PC-3 (cell line): ENCODE measurements at places on chromosomes 1 and 21. TPM values are rescaled to one million over a fixed set of nuclear protein-coding genes. Genes with fewer than 3 reads are reported as not detected.

GRCh38 chr1:25707280-25708016 lies 90.9 kb downstream of the MAN1C1 start:
- peak; percentile 57 for DNase-seq

GRCh38 chr1:91673613-91674012 lies 173.0 kb downstream of the CDC7 start:
- no peak for DNase-seq

AVPR1B gene
- 0.22 TPM in 1 of 2 replicates, not detected in the other for total RNA-seq

ROR1 gene
- total RNA-seq, result 16.5 and 22.6 TPM in 2 replicates

- DNase-seq, result no peak
These were observed 15.9 kb upstream of the PADI1 start for GRCh38 chr1:17188889-17189631.

TMEM82 gene
- total RNA-seq, result not detected in 2 replicates

- DNase-seq, result no peak
These were observed 97.8 kb upstream of the PDE4B start for GRCh38 chr1:65694933-65695332.

SESN2 gene
- total RNA-seq, result 6.9 and 10.7 TPM in 2 replicates

DNA sequence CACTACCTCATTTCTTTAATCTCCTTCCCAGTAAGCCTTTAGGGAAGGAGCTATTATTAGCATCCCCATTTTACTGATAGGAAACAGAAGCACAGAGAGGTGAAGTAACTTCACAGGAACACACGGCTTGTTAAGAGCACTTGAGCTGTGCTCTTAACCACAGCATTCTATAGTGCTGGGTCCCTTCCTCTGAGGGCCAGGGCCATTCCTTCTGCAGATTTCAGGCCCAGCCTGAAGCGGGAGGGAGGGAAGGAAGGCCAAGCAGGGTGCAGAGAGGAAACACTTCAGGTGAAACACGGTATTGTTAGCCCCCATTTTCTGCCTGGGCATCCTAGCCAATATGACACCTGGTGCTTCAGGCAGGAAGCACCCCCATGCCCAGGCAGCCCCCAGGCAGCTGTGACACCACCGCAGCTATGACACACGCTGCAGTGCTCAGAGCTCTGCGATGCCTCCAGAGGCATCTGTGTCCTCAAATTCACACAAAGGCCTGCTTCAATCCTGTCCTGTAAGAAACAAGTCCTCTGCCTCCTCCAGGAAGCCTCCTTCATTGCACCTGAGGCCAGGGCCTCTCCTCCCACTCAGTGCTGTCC lies 4.5 kb upstream of the EXTL1 start:
- DNase-seq, result no peak

TFAP2E gene
- 0.26 and 1.4 TPM in 2 replicates for total RNA-seq

MMP23B gene
- total RNA-seq, result 25.9 and 28.4 TPM in 2 replicates

DNA sequence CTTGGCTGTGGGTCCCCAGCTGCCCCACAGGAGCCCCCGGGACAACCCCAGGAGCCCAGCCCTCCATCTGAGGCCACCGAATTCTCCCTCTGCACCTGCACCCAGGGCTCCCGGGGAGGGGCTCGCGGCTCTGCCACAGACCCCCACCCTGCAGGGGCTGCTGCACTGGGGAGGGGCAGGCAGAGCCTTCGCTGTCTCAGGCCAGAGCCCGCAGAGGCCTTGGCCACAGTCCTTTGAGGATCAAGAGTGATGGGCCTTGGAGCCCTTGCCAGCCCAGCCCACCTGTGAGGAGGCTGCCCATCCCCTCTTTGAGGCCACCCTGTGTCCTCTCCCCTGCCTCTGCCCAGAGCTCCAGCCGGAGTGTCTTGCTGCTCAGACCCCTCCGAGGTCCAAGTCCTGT lies 6.5 kb downstream of the PERM1 start:
- DNase-seq, result no peak

DNA sequence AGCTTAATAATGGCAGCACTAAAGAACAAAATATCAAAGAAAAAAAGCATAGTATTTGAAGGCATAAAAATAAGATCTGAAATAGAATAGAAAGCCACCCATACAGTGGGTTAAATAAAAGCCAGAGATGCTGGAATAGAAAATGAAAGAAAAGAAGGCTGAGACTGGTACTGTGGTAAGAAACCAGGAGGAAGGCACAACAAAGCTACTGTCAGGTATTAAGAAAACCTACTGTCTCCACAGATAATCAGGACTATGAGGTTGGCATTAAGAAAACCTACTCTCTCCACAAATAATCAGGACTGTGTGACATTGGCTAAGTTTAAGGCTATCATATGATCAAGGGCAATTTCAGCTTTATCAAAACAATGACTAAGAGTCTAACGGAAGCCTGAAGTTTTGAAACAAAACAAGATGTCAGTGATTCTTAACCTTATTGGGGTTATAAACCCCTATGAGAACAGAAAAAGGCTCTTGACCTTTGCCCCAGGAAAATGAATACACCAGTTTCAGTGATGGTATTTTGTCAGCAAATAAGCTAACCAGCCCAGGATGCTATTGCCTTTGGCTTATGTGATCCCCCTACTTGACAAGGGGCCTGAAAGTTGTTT lies 24.4 kb downstream of the MCOLN2 start:
- DNase-seq, result no peak

TCHHL1 gene
- total RNA-seq, result not detected in 2 replicates

C4BPA gene
- total RNA-seq, result not detected in 2 replicates

DNAH14 gene
- total RNA-seq, result 36.6 and 42.8 TPM in 2 replicates
